ENCODE measurements at places on chromosomes 7 and 10.

- DNase-seq: no peak
Observed at GRCh38 chr7:132750096-132750495, 173.8 kb upstream of the PLXNA4 start.

- DNase-seq: no peak
Observed at GRCh38 chr10:57507788-57508187, 759.9 kb downstream of the IPMK start.

GRCh38 chr7:140242057-140243031 is 65.6 kb upstream of the KDM7A start:
- DNase-seq: no peak

- DNase-seq: no peak
Observed at GRCh38 chr10:133537546-133538545, 10.7 kb downstream of the CYP2E1 start.

DNA sequence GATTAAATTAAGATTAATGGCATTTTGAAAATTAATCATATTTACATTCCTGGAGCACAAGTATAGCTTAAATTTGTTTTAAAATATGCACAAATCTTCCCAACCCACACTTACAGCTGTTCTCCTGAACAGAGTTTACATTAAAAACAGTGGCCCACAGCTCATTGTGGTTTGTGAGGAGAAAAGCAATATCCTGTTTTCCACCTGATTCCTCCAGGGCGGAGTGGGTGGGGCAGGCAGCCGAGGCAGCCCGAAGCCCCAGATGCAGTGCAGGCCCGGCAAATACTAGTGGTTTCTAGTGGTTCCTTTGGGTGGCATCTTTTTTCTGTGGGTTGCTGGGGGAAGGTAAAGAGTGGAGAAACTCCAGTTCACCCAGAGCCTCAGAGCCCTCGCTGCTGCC is 280.8 kb downstream of the ARHGAP12 start:
- DNase-seq: no peak

DNA sequence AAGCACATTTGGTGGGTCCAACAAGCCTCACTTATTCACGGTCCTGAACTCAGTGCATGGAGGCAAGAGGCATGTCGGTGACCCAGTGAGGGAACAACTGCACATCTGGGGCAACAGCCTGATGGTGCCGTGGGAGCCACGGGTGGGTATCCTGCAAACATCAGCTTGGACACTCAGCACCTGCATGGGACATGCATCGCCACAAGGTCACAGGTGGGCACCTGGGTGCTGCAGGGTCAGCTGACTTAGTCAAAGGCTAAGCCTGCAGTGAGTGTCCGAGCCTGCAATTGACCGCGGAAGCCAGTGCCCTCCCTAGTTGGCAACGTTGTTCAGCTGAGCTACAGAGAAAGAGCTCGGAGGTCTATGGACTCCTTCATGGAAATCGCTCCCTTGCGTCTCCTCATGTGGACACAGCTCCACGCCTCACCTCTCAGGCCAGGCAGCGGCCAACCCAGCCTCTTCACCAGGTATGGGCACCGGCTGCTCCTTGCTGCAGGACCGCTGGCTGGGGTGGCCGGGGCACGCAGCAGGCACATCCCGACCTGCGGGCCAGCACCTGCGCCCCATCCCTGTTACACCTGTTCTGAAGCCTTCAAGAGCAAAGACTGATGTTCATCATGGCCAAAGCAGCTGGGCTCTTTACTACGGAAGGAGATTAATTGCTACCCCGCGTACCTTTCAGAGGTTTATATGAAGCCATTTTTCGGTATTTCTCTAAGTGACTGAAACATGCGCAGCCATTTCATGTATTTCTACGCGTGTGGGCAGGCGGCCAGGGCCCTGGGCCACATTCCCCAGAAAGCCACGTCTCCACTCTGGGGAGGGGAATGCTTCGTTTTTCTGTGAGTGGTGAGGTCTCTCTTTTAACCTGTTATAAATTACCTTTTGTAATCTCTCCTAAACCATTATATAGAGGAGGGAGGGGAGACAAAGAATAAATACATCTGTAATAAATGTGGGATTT is 380.7 kb downstream of the DNAJB6 start:
- no peak for DNase-seq

DNA sequence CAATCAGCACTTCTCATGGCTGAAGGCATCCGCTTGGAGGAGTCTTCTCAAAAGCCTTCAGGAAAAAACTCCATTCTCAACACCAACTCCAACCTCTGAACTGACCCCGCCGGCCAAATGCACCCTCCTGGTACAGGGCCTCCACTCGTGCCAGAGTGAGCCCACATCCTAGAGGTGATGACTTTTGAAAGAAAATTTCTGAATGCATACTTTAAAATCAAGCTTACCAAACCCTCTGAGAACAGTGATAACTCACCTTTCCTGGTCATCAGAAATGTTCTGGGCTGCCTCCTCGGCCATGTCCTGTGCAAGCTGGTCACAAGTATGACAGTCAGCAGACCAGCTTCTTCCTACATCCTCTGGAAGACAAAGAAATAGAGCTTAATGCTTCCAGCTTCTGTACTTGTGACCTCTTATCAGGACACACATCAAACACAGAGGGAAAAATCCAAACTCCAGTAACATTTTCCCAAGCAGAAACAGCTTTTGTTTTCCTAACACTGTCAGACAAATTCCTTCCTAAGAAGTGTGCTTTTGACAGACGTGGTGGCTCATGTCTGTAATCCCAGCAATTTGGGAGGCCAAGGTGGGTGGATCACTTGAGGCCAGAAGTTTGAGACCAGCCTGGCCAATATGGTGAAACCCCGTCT is at the start of gene PKD1L1:
PKD1L1 (minus strand) TSS at position 326 of the 650 bp plus-strand sequence; CDS start at position 300, 26 bp downstream.
- DNase-seq: no peak

- no peak for DNase-seq
Observed at GRCh38 chr7:22587322-22587721, 87.3 kb upstream of the STEAP1B start.

- DNase-seq: peak; percentile 0
Observed at GRCh38 chr7:86814661-86815379, 171.1 kb downstream of the GRM3 start.

DNA sequence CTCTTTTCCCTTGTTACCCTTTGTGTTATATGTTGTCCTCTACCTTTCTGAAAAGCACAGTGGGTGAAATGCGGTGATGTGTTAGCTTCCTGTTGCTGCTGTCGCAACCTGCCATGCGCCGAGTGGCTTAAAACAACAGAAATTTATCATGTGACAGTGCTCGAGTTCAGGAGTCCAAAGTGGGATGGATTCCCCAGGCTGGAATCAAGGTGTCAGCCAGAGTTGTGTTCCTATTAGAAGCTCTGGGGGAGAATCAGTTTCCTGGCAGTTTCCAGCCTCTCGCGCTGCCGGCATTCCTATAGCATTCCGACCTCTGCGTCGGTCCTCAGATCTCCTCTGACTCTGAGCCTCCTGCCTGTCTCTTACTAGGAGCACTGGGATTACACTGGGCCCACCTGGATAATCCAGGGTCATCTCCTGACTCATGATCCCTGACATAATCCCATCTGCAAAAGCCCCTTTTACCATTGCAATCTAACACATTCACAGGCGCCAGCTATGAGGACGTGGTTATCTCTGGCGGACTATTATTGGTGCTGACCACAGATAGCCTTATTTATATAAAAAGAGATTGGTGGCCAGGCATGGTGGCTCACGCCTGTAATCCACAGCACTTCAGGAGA is 207.5 kb downstream of the CUX1 start:
- no peak for DNase-seq

GRCh38 chr10:71270301-71271220 is 48.5 kb upstream of the SLC29A3 start:
- DNase-seq: peak; percentile 71

DNA sequence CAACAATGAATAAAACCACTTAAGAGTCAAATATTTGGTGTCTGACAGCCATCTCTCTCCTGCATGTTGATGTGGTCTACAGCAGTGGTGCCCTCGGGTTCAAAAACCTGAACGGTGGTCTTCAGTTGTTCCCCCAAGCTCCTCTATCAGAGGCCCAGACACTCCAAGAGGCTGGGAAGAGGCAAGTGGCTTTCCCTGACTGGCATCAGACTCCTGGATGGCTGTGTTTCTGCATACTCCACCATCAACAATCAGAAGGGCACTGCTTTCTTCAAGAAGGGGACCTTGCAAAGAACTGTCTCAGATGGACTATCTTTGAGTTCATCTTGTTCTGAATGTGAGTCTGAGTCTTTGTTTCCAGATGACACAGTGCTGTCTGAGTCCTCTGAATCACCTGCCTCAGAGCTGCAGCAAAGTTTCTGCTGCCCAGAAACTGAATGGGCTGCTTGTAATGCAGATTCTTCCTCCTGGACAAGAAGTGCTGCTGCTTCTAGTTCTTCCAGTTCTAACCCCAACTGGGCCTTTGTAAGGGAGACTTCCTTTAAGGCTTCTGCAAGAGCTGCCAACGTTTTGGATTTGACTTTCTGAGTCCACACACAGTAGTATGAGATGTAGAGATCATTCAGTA is 5.9 kb upstream of the SGMS1 start:
- no peak for DNase-seq

DNA sequence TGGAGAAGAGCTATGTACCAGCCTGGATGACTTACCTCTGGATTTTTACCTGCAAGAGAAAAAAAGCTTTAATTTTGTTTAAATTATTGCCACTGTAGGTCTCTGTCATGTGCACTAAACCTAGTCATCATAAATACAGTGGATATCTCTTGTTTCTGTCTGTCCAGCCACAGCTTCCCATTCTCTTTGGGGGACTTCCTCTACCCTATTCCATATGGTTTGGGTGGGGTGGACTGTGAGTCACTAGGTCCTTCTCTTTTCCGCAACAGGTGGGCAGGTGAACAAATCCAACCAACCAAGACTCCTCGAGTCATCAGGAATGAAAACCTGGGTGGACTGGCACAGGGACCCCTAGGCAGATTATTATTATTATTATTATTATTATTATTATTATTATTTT is 87.3 kb upstream of the CYTH3 start:
- no peak for DNase-seq

DNA sequence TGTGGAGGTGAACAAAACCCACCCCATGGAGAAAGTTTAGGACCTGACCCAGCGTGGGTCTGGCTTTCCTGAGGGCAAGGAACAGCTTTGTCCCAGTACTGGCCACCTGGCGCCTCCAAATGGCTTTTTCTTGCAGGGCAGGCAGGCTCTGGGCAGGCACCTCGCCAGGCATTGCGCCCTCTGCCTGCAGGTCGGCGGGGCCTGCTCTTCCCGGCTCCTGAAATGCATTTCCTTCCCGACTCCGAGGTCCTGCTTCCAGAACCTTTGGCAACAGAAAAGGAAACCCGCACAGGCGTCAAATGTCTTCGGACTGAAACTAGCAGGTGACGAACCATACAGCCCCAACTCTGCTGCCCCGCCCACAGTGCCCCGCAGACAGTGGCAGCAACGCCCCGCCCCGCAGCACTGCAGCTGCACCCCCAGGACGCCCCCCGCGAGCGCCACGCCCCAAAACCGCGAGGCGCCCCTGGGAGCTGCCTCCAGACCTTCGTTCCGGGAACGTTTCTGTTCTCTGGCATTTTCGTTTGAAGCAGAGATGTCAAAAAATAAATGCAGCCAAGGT is 65.5 kb downstream of the C10orf143 start:
- no peak for DNase-seq

DNA sequence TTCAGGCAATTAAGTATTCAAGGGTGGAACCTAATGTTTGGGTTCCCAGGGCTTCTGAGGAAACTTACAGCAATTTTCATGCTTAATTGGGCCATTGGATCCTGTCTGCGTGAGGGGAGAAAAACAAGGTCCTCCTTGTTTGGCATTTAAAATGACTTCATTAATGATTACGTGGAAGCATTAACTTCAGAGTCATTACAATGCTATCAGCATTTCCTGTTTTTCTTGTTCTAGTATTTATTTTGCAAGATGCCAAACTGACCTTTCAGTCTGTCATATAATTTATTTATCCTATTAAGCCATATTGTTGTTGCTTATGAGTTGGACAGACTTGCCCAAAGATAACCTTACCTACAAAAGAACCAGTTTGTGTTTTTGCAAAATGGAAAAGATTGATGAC is 324.1 kb upstream of the LRRN3 start:
- no peak for DNase-seq

GRCh38 chr10:62652564-62652963 is 152.0 kb upstream of the ADO start:
- DNase-seq: no peak

DNA sequence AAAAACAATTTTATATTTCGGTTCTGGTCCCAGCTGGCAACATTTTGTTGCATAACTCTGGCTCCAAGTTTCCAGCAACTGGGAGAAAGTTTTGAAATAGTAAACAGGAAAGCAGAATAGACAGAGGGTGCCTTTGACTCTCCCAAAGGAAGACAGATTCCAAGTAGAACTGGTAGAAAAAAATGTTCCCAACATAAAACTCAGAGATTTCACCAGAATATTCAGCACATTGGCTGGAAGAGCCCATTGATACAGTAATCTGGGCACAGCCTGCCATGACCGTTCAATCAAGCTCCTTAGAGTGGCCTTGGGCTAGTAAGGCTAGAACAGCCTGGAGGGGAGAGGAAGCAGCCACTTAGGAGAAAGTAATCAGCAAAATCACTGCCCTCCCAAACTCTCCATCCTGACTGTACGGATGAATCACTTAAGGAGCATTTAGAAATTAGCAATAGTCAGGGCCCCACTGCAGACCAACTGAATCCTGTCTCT is 120.4 kb downstream of the CUBN start:
- DNase-seq: no peak

DNA sequence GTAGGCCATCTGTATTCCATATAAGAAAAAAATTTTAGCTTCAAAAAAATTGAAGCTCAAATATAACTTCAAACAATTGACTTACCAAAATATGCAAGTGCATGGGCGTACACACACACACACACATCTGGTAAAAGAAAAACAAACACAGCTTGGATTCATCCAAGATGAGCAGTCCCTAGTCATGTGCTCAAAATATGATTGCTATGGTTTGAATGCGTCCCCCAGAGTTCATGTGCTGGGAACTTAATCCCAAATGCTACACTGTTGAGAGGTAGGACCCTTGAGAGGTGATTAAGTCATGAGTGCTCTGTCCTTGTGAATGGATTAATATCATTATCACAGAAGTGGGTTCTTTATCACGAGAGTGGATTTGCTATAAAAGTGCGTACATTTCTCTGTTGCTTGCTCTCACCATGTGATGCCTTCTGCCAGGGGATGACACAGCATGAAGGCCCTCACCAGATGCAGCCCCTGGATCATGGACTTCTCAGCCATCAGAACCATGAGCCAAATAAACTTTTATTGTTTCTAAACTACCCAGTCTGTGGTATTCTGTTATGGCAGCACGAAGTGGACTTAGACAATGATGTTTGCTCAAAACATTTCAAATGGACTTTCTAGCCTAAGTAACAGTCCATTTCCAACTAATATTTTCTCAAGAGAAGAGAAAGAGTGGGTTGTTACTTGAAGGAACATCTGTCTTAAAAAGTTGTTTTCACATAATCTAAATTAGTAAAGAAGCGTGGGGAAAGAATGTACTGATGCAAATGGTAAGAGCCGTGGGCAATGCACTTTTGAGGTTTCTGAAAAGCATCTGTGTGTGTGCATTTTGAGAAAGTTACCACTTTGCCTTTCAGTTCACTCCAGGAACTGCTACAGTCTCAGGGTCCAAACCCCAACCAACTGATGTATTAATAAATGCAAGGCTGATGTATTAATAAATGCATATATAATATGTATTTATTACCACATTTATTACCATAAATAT is 15.1 kb upstream of the SVIL start:
- DNase-seq: no peak

GRCh38 chr7:33674804-33675411 is 230.4 kb upstream of the BMPER start:
- DNase-seq: no peak

Data from HTR-8/SVneo (cell line).